AG08395 (cell line): ENCODE measurements at places on chromosomes 6 and 20.
A peak's percentile ranks its signal among the peaks of the same experiment; 100 is the strongest.

DNA sequence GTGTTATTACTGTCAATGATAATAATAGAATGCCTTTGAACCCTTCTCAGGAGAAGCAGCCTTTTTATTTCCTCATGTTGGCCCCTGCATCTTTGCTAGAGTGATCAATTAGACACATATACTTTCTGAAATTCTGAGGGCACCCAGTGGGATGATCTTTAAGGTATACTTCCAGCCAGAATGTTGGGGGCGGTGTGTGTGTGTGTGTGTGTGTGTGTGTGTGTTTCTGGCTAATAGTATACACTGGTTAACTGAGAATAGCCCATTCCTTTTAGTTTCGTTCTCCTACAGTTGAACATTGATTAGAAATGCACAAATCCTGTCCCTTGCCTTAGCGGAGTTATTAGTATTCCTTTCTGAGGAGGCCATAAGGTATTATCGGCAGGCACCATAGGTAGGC, 41.7 kb upstream of the CCDC167 start:
- DNase-seq = no peak

DNA sequence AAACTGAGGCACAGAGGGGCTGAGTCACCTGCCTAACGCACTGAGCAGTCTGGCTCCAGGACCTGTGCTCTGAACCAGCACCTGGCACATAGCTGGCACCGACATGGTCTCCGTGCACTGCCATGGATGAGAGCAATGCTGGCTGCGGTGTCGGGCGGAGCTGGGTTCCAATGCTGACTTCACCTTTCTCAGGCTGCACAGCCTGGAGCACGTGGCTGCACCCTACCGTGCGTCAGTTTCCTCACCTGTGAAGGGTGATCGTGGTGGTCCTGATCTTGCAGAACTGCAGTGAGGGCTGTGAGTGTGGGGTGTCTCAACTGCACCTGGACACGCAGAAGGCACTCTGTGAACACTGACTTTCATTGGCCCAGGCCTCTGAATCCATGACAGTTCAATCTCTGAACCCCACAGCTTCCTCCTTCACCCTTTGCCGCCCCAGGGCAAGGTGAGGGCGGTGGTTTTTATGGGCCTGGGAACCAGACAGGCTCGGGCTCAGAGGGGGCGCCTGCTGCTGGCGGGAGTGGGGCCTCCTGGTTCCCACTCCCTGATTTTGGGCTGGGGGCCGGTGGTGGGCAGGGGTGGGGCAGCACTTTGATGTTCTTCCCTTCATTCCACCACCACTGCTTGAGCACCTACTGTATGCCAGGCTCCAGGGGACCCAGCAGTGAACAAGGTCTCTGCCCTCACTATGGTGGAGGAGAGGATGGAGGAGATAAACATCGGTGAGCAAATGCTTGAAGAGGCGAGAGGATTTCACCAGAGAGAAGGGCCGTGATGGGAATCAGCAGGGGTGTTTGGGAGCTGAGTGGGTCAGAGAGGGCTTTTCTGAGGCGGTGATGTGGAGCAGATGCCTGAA, 102.9 kb downstream of the CEBPB start:
- DNase-seq = no peak

DNA sequence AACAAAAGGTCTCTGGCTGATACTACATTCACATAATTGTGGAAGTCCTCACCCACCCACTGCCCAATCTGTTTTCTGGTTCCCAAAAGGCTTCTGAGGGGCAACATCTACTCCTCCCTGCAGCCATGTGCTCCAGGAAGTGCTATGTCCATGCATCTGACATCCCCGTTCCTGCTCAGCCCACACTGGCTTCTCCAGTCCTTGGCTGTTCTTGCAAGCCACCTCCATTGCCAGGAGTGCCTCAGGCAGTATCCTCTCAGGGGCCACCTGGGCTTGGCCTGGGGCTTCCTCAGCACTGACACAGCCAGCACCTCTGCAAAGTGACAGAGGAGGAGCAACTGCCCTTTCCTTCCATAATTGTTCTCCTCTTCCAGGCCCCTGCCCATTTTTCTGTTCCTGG, 18.3 kb downstream of the ARHGAP18 start:
- no peak for DNase-seq

GRCh38 chr6:165616116-165616515, 46.9 kb downstream of the PDE10A start:
- peak; percentile 31 for DNase-seq

DNA sequence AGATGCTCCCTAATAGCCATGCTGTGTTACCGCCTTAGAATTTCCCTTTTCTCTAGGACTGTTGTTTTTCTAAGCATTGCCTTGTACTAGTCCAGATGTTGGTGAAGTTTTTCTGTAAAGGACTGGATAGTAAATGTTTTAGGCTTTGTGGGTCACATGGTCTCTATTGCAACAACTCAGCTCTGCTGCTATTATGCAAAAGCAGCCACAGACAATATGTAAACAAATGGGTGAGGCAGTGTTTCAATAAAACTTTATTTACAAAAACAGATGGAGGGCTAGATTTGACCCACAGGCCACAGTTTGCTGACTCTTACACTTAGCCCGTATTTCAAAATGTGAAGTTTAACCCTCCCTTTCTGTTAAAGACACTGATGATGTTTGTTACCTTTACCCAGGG, 207.6 kb upstream of the MYLIP start:
- DNase-seq = no peak

DNA sequence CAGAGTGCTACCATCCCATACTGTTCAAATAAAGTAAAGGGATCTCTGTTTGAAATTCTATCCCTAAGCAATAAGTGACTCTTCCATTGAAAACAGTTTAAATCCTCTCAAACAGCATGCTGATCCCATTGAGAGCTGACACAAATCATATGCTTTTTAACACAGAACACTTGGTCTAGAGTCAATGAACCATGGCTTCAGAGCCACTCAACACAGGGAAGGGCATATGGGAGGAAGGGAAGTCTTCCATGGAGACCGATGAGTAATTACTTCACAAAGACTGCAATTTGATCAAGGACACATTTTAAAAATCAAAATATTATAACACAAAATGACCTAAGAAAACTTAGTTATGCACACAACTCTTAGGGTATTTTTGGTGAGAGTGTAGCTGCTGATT, 1073.0 kb upstream of the MAP3K7 start:
- DNase-seq = no peak

DNA sequence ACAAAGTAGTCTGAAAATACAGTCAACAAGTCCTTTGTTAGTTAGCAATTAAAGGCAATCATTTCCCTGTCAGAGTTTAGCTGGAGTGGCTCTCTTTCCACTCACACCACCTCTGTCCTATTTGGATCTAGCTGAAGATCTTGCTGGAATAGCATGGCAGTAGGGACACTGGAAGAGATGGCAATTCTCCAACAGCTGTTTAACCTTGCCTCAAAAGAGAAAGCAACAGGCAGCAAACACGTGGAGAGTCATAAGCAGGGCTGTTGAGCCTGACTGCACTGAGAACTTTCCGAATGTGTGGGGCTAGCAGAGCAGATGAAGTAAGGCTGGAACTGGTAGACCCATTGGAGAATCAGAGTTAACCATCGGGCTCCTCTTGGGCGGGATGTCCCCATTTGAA, 38.0 kb upstream of the PRSS35 start:
- no peak for DNase-seq

- no peak for DNase-seq
Observed at GRCh38 chr6:127630800-127631199, 53.8 kb downstream of the C6orf58 start.

GRCh38 chr6:31968791-31969711, 2.9 kb downstream of the DXO start:
- no peak for DNase-seq

- DNase-seq = no peak
Observed at GRCh38 chr20:40954521-40955165, 74.0 kb upstream of the TOP1 start.

GRCh38 chr6:16508959-16509358, 252.3 kb downstream of the ATXN1 start:
- DNase-seq = no peak

- no peak for DNase-seq
Observed at GRCh38 chr6:29924731-29925130, 17.6 kb upstream of the HLA-A start.

DNA sequence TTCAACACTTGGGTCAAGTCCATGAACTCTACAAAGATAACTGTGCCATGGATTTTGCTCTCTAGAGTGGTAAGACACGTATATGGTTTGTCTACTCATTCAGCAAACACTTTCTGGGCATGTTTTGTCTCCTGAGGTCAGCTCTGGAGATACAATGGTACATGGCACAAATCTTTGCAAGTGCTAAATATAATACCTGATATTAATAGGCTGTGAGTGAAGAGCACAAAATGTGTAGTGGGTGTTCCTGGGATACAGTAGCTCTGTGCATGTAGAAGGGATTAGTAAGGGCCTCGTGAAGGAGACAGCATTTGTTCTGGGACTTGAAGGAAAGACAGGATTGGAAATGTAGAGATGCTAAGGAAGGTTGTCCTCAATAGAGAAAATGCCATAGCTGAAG, 360.9 kb downstream of the BCKDHB start:
- no peak for DNase-seq

GRCh38 chr6:144585217-144585814, 300.2 kb downstream of the UTRN start:
- peak; percentile 24 for DNase-seq

DNA sequence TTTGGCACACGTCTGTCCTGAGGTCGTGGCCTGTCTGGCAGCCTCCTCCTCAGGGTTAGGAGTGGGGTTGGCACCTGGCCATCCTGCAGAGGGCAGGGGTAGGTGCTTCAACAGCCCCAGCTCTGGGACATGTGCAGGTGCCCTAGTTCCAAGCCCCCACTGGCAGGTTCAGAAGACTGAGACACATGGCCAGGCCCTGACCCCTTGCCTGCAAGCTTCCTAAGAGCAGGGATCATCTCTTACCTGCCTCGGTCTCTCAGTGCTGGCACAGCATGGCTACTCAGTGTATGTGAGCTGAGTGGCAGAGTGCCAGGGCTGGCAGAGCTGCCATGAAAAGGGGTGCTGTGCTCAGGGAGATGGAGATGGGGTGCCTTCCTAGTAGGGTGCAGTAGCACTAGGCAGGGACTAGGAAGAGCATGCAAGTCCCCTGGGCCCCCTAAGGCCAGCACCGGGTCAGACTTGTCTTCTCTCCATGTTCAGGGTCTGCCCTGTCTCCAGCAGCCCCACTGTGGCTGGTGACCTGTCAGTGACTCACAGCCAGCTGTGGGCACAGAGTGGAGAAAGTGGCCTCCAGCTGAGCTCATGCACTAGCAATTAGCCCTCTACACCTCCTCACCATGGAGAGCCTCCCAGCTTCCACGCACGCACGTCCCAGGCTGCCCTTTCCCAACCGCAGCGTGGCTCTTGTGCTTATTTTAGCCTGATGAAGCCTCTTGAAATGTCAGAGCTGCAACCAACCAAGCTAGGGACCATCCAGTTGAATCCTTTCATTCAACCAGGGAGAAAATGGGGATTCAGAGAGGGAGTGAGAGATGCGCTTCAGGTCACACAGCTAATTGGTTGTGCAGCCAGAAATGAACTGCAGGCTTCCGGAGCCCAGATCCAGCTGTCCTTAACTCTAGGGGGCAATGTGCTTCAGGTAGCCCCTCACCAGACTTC, 116.6 kb downstream of the MRPL14 start:
- peak; percentile 94 for DNase-seq

DNA sequence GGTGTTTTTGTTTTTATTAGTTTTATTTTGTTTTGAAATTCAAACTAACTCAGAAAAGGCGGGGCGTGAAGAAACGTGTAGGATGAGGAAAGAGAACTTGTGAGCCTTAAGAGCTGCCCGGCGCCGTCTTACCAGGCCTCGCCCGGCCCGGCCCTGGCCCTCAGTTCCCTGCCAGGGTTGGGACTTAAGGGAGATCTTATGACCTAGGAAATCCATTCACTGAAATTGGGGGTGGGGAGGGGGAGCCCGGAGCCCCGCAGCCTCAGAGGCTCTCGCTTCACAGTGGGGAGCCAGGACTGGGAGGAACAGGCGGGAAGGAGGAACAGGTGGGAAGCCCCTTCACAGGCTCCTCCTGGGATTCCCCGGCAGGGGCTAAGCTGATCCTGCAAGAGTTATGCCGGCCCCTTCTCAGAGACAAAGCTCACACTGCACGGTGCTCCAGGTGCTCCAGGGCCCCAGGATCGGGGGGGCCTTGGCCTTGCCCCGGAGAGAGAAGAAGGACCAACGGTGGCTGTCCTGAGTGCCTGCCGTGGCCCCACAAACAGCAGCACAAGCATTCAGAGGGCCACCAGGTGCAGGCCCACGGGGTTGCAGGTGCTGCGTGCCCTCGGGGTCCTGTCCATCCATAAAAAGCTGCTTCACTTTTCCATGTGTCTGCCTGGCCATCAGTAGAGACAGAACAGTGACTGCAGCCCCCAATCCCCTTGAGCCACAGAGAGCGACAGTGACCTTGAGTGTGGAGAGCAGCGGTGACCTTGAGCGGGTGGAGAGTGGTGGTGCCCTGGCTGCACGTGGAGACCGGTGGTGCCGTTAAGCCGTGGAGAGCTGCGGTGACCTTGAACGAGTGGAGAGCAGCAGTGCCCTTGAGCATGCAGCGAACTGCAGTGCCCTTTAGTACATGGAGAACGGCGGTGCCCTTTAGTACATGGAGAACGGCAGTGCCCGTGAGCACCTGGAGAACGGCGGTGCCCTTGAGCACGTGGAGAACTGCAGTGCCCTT, 152.7 kb downstream of the DLL1 start:
- no peak for DNase-seq

- no peak for DNase-seq
Observed at GRCh38 chr20:24211972-24212371, 223.4 kb upstream of the GGTLC1 start.

DNA sequence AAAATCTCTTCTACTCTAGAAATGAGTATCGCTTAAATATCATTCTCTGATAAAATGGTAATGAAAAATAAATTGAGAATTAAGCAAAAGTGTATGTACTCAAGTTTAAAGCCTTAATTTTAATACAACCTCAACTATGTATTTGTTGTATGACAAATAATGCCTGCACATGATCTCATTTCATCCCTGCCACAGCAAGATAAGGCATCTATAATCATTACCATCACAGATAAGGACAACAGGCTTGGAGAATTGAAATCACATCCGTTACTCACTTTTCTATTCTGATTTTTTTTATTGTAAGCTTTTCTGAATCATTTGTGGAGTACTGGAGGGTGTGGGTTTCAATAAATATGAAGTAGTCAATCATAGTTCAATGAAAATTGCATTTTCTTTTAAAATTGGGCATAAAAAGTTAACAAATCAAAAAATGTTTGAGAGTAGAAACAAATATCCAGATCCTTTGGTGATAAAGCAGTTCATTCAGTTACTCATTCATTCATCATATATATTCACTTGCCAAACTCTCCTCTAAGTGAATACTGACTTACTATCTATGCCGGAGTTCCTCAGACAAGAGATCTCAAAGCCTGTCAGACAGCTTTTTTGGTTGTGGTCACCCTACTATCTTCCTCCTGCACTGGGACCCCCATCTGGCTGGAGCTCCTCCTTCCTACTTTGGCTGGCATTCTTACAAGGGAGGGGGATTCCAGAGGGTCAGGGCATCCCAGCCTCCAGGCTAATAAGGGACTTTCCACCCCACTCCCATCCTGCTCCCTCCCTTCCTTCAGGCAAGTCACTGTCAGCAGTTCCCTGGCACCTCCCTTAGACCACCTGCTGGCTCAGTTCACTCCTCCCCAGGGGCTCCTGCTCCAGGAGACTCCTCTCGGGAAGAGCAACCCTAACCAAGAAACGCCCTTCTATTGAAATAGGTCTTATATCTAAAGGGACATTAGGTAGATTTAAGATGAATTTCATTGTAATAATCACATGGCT, 118.6 kb downstream of the OGFRL1 start:
- DNase-seq = no peak
